GM12878 (cell line): ENCODE measurements at places on chromosomes 5 and 9.

DNA sequence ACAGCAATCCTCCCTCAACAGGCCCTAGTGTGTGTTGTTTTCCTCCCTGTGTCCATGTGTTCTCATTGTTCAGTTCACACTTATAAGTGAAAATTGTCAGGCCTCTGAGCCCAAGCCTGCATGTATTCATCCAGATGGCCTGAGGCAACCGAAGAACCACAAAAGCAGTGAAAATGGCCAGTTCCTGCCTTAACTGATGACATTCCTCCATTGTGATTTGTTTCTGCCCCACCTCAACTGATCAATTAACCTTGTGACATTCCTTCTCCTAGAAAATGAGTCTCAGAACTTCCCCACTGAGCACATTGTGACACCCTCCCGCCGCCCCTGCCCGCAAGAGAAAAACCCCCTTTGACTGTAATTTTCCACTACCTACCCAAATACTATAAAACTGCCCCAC is 17.4 kb upstream of the TRPC7 start:
- no peak for DNase-seq

GRCh38 chr5:174189654-174190541 is 144.4 kb downstream of the NSG2 start:
- no peak for DNase-seq

GRCh38 chr5:175590471-175590881 is 67.4 kb upstream of the HRH2 start:
- DNase-seq, result no peak

GRCh38 chr5:140632366-140633020 is 482 bp downstream of the CD14 start:
- DNase-seq, result no peak

DNA sequence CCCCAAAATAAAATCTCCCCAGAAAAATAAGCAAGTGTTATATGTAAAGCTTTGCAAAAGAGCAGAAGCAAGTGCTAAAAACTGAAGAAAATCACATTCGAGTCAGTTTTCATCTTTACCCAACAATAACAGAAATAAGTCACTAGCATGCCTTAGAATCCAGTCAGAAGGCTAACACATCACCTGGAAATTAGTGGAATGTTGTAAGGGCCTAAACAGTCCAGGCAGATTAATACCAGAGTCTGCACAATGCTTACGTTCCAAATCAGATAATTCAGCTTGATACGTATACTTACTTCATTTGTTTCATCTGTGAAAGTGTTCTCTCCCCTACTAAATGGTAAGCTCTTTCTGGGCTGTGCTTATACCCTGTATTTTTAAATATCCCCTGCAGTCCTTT is 42.7 kb downstream of the SUSD1 start:
- DNase-seq, result no peak

GRCh38 chr9:14515571-14516198 is 177.5 kb downstream of the ZDHHC21 start:
- no peak for DNase-seq
